Common myeloid progenitor, CD34-positive (primary cell): ENCODE measurements at places on chromosomes 3 and 15.

- no peak for DNase-seq
Measured at GRCh38 chr3:119329551-119329950, 35.4 kb downstream of the ARHGAP31 start.

GRCh38 chr15:36579792-36580431 is 486 bp downstream of the CDIN1 start:
- DNase-seq = no peak

DNA sequence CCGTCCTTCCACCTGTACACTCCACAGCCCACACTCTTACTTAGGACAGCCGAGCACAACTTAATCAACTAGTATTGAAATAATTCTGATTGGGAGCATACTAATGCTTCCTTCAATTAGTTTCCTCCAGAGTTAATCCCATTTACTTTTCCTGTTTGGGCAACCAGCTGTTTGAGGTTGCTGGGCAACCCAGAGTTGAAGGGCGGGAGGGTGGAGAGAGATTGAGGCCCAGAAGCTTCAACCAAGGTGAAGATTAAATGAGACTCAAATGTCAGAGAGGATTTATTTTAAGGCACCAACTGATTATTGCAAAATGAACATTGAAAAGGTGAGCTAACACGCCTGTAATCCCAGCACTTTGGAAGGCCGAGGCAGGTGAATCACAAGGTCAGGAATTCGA is 428.5 kb upstream of the SEMA6D start:
- DNase-seq = no peak

DNA sequence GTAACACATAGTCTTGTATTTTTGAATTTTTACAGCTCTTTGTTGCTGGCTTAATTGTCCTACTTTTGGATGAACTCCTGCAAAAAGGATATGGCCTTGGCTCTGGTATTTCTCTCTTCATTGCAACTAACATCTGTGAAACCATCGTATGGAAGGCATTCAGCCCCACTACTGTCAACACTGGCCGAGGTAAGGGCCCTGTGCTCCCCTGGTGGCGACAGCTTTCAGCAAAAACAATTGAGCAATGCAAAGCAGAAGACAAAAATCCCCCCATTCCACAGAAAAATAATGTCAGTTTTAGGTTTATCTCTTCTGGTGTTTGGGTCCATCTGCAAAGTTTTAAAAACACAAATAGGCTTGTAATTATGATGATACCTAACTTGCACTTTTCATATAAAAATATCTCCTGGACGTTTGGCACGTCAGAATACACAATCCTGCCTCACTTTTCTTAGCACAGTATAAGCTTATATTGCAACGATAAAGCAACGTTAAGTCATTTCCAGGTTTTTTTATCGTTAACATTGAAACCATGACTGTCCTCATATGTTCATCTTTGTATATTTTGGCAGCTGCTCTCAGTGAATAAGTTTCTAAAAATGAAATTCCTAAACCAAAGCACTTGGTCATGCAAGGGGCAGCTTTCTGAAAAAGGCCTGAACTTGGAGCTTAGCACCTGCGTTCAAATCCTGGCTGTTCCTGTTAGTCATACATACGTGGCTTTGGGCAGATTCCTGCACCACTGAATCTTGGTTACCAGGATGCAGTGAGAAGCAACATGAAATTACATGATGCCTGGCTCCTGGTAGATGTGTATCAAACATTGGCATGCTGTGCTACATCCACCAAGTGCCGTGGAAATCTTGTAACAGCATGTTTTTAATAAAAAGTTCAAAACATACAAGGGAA is 8.5 kb downstream of the SEC61A1 start:
- no peak for DNase-seq

GRCh38 chr3:9035473-9035872 is 72.2 kb upstream of the RAD18 start:
- DNase-seq = no peak
